ENCODE measurements at places on chromosomes 16 and 17.

GRCh38 chr16:14289692-14290340 lies 218.7 kb downstream of the MRTFB start:
- DNase-seq: no peak

DNA sequence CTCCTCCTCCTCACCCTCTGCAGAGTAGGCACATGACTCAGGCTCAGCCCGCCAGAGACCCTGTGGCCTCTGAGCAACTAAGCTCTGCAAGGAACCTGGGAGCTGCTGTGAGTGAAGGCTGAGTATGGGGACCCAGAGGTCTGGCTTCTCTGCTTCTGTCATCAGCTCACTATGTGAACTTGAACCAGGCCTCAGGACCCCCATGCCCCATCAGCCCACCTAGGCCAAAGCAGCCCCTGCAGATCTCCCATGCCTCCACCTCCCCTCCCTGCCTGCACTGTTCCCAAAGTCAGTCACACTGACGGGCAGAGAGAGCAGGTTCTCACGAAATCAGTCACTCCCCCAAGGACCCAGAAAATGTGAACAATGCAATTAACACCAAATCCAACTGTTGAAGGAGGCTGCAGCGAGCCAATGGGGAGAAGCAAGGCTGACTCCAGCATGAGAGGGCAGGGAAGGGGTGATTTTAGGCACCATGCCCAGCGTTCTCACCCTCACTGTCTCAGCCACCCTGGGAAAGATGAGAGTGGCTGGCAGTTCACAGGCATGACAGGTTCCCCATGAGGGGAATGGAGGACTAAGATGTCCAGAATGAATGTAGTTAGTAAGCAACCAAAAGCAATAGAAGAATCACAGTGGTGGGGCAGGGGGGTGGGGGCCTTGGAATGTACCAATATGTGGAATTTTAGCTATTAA lies 60.6 kb downstream of the BEAN1 start:
- peak; percentile 17 for DNase-seq

DNA sequence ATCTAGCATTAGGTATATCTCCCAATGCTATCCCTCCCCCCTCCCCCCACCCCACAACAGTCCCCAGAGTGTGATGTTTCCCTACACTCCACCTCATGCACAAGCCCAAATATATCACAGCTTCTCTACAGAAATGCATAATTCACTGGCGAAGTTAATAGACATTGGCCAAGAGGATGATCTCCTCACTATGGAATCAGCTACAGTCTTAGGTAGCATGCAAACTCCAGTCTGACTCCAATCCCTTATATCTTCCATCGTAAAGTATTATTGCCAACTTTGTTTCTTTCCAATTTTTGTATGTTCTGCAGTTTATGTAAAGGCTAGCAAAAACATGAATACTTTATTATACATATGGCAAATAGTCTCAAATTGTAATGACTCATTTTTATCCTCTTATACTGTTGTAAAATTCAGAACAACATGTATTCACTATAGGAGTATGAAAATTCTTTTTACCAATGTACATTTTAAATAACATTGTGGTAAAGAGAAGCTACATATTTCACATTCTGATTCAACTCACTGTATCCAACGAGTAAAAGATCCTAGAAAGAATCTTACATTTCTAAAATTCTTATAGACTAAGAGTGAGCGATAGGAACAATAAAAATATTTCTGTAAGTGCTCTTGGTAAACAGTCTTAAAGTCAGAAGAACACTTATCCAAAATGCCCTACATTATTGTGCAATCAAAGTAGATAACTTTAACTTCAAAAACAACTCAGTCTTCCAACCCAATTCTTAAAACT lies 871 bp downstream of the ABCA8 start:
- peak; percentile 40 for DNase-seq

GRCh38 chr17:3998436-3998835 lies 34.2 kb upstream of the ATP2A3 start:
- no peak for DNase-seq

DNA sequence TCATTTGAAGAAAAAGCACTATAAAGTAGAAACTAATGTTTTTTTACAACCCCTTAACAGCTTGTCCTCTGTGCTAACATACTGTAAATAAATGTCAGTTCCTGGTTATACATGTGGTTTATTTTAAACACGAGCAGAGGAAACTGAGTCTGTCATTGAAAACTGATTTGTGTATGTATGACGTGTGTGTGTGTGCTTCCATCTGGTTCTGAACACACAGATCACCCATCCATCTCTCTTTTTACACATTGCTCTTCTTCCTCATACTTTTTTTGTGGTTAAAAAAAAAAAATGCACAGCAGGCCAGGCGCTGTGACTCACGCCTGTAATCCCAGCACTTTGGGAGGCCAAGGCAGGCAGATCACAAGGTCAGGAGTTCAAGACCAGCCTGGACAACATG lies 49.5 kb downstream of the ZNF423 start:
- DNase-seq: peak; percentile 90

DNA sequence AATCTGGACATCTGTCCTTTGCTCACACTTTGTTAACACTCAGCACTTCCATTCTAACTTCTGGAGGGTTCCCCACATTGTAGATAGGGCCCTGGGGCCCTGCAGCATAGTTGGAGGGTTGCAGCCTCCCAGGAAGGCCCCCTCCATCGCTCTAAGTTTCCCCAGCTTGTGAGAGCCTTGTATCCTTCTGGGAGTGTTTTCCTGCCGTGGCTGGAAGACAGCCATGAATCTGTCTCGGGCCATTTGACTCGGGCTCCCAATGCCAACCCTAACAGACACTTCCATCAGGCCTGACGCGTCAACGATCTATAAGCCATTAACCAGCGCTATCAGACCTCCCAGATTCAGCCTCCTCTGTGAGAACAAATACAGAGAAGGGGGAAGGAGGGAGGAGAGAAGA lies 263.7 kb upstream of the RPL38 start:
- no peak for DNase-seq

DNA sequence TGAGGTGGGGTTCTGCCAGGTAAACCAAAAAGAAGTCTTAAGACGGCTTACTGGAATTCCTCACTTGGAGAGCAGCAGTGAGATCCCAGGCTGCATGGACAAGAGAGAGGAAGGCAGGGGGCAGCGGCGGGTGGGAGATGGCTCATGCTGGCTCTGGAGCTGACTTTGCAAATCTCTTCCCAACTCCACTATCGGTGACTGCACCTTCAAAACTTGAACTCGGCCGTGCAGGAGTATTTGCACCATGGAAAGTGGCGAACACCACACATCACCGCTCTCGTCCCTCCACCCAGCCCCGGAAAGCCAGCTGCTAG lies 16.7 kb downstream of the CA5A start:
- DNase-seq: no peak

Measured in fibroblast of skin of abdomen (primary cell).